ENCODE measurements at places on chromosomes 1 and 21. TPM values are rescaled to one million over a fixed set of nuclear protein-coding genes. Genes with fewer than 3 reads are reported as not detected.

- DNase-seq: no peak
These were observed 26.0 kb downstream of the MX2 start for GRCh38 chr21:41387824-41388223.

- no peak for DNase-seq
These were observed 120.0 kb downstream of the SETD4 start for GRCh38 chr21:35940074-35940927.

GRCh38 chr1:61110554-61110953, 28.2 kb downstream of the NFIA start:
- DNase-seq: no peak

GRCh38 chr21:42038826-42039425, 28.8 kb upstream of the ZBTB21 start:
- DNase-seq: no peak

- DNase-seq: no peak
These were observed 6.4 kb downstream of the ACTN2 start for GRCh38 chr1:236692742-236693141.

GRCh38 chr1:22691031-22691753, 19.4 kb upstream of the EPHB2 start:
- DNase-seq: no peak

DNA sequence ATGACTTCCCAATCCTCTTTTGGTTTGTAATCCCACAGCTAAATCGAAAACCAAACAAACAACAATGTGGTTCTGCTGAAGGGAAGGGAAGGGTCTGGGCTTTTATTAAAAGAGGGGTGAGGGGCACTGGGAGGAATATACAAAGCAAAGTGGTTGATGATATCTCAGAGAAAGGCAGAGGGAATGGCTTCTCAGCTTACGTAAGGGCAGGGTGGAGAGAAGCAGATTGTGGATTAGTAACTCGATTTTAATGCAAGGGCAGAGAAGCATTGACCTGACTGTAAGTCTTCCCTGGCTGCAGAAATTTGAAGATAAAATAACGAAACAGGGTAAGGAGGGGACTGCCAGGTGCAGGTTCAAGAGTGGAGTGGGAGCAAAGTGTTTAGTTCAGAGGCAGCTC, 438.2 kb upstream of the LRRC7 start:
- DNase-seq: no peak

GRCh38 chr1:175150596-175151319, 41.8 kb downstream of the KIAA0040 start:
- DNase-seq: no peak

DNA sequence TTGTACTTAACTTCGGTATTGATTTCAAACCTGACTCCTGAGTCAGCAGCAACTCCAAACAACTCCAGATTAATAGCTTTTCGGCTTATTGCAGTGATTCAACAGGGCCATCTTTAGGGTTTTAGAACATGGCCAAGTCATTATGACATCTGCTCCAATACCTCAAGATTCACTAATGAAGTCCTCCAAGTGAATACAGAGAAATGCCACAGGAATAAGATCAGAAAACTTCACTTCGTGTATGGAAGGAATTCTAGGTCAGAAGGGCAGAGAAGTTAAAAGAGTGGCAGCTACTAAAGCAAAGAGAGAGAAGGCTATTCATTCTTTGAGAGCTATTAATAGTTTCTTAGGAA, 7.6 kb upstream of the C1orf116 start:
- no peak for DNase-seq

DNA sequence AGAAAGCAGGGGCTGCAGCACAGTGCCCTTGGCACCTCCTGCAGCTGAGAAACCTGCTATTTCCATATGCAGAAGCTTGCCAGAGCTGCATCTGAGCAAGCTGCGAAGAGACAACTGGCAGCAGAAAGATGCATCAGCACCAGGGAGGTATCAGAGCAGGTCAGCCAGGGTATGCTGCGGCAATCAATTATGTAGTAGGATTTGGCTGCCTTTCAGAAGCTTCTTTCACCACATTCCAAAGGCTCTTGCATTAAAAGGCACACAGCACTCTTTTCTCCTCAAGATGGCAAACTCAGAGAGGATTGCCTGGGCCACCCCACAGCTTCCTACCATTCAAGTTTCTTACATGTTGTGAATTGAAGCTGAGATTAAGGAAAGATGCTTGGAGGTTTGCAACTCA, 47.6 kb upstream of the RAP1A start:
- no peak for DNase-seq

GRCh38 chr21:45655124-45655523, 11.6 kb downstream of the PCBP3 start:
- DNase-seq: no peak

DNA sequence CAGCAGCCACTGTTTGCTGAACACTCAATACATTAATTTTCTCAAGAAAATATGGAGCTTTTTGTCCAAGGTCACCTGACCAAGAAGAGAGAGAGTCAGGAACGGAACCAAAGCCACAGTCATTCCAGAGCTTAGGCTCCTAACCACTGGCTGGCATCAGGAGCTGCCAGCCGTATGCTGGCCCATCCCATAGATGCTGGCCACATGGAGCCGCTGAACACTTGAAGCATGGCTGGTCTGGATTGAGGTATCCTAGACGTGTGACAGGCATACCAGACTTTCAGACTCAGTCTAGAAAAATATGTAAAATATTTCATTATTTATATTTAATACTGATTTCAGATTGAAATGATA, 458.7 kb downstream of the MATN1 start:
- DNase-seq: no peak

GRCh38 chr1:25683177-25683576, 66.6 kb downstream of the MAN1C1 start:
- no peak for DNase-seq

DNA sequence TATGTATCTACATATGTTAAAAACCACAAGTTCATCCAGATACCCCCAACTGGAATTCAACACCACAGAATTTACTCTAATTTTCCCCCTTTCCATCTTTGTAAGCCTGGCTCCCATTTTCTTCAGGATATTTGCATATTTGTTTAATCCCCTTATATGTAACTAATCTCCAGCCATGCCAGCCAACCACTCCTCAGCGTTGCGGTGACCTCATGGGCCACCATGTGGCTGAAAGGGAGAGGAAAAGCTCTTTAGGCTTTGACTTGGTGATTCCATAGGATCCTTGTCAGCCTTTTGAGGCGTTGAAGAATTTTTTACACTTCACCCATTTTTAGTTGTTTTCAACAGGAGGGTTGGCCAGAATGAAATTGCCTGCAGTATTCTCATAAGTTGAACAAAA, 10.0 kb downstream of the CLDN19 start:
- DNase-seq: no peak

DNA sequence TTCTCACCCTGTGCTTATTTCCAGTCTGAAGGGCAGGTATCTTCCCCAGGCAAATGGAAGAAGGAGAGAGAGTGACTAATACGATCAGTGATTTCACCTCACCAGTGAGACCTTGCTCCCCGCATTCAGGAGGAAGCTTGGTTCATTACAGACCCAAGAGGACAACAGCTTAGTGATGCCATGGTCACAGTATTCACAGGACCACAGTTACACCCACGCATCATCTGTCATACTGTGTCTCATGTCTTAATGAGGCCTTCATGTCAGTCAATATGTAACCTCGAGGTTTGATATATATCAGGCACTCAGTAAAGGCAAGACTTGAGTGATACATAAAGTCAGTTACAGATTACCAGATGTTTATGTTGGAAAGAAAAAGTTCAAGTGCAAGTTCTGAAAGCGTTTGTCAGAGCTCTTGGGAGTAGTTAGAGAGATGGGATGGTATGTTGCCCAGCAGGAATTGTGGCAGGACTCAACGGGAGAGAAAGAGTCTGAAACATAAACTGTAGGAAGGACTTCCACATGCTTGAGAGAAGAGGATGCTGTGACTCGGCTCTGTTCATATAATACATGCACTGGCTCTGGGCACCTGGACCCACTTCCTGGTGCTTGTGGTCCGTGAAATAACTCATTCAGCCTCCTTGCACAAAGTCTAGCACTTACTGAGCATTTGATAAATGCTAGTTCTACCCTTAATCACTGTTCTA, 33.3 kb downstream of the GNPAT start:
- DNase-seq: no peak

DNA sequence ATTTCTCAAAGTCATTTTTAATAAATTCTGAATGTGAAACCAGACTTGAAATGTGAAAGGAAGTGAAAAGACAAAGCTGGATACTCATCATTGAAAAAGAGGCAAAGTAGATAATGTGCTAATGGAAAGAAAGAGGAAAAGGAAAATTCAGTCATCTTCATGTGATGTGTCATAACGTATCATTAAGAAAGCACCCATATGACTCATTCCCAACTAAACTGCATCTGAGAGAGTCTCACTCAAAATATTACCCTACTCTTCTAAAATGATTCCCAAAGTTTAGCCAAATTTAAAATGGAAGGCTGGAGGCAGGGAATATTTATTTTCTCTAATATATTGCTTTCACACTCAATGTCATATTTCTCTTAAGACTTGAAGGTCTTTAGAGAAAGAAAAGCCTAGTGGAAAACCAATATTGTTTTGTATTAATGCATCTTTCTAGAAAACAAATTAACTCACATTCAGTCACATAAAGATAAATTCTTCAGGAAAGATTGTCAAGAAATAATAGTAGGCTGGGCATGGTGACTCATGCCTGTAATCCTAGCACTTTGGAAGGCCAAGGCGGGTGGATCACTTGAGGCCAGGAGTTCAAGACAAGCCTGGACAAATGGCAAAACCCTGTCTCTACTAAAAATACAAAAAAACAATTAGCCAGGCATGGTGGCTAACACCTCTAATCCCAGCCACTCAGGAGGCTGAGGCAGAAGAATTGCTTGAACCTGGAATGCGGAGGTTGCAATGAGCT, 129.9 kb downstream of the SLC30A10 start:
- no peak for DNase-seq

GRCh38 chr1:155977690-155978324, 540 bp downstream of the ARHGEF2 start:
- DNase-seq: no peak

GRCh38 chr21:31022306-31022705, 16.0 kb downstream of the KRTAP19-8 start:
- DNase-seq: no peak

DNA sequence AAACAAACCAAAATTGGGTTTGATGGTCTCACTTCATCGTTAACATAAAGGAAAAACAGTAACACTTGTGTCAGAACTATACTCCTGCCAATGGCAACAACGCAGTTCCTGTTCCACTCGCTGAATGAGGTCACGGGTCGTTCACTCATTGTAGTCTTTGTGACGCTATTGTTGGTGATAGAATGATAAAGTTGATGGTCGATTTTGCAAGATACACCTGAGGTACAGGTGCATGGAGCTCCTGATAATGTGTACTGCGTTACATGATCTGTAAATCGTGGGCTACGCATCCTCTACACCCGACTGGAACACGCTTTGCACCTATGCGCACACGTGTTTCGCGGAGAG, 391 bp upstream of the CENPS start:
- no peak for DNase-seq

DNA sequence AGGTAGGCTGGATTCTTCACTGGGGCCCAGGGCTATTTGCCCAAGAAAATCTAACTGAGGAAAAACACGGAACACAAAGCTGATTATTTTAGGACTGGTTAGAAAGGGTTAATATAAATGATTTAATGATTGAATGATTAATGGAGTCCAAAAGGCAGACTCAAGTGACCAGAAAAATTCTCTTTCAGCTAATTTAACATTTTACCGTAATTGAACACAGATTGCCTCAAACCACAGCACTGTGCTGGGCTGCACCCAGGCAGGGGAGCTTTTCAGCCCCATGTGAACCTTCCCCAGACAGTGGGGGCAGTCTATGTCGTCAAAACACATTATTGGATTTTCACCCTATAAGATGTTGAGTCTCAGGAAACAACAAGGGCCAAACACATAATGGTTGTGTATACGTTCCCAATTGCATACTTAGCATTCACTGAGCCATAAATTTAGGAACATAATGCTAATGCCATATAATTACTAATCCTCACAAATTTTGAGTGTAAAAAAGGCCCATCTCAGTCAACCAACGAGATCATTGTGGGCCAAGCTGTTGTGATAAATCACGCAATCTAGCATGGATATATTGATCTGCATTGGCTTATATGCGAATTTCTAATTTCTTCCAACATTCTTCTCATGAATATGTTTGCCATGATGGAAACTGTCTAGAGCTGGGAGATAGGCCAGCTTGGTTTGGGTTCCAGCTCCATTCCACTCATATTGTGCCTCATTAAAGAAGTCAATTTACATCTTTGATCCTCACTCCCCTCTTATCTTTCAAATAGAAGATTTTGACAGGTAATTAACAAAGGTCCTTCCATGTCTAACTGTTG, 27.7 kb downstream of the DSCAM start:
- no peak for DNase-seq

- no peak for DNase-seq
These were observed 14.4 kb downstream of the RRP1 start for GRCh38 chr21:43803558-43804300.

DNA sequence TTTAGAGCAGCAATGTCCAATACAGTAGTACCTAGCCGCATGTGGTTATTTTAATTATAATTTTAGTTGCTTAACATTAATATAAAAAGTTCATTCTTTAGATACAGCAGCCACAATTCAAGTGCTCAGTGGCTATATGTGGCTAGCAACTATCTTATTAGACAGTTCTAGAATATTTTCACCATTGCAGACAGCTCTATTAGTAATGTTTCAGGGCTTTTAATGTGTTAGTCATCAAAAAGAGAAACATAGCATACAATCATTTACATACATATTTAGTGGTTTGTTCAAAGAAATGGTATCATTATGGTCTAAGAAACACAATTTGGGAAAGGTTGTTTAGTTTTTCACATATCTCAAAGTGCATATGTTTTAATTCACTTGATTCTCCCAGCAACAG, 66.6 kb upstream of the DYNLT5 start:
- no peak for DNase-seq

GRCh38 chr1:156812293-156812990, 4.2 kb downstream of the SH2D2A start:
- DNase-seq: no peak

Gene SLC9C2
- total RNA-seq: 1.4 TPM

Gene OR2T11
- total RNA-seq: not detected

Gene ARHGEF16
- total RNA-seq: 10.6 TPM

Gene DNASE2B
- 26.1 TPM for total RNA-seq

Gene LCE2B
- total RNA-seq: not detected

Gene SELP
- total RNA-seq: 21.4 TPM

Gene GBP1
- total RNA-seq: 54.2 TPM

Gene IVL
- total RNA-seq: 0.24 TPM
